Stimulated activated CD8-positive, alpha-beta memory T cell treated with anti-CD3 and anti-CD28 coated beads, Interleukin-7, amount 100 ng/mL, for 48 hours (primary cell): ENCODE measurements at places on chromosomes 1 and 21.

DNA sequence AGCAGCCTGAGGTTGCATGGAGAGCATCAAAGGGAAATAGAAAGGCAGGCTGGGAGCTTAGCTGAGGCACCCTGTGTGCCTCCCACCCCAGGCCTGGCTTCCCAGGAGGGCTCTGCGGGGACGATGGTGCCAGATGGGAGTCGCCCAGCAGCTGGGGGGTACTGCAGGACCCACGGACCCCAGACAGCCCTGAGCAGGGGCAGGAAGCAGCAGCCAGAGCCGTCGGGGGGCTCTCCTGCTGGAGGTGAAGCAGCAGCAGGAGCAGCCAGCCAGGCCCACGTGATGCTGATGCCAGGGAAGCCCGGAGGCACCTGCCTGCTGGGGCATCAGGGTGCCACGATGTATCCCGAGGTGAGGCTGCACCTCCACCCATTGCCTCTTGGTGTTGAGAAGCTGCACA is 20.4 kb downstream of the RAP1GAP start:
- no peak for DNase-seq

DNA sequence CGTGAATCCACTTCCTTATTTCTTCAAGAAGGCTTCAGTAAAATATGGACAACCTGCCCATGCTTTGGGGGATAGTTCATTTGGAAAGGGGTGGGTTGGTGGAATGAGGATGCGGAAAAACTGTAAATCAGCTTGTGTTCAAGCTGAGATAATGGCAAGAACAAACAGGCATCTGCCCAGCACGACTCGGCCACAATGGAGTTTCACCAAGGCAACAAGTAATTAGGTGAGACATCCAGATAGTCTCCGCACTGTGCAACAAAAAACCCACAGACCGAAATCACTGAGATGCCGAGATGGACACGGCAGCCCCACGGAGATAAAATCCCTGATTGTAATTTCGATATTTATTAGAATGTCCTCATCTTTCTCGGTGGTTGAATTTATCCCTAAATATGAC is 455.2 kb downstream of the AJAP1 start:
- DNase-seq, result no peak

- no peak for DNase-seq
Measured at GRCh38 chr1:5564578-5565257, 427.5 kb downstream of the NPHP4 start.

DNA sequence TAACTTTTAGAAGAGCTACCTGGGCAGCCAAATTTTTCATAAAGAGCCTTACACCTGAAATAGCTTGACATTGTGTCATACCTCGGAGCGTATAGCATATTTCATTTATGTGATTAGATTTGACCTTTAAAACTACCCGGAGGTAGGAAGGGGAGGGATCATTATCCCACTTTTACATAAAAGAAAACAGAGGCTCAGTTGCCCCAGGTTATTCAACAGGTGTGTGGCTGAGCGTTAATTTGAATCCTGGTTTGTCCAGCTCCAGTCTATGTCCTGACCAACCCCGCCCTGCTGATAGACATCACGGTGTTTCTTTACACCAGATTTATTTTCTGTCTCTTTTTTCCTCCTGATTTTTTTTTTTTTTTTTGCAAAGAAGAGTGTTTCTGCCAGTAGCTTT is 39.7 kb downstream of the PBX1 start:
- DNase-seq, result no peak

DNA sequence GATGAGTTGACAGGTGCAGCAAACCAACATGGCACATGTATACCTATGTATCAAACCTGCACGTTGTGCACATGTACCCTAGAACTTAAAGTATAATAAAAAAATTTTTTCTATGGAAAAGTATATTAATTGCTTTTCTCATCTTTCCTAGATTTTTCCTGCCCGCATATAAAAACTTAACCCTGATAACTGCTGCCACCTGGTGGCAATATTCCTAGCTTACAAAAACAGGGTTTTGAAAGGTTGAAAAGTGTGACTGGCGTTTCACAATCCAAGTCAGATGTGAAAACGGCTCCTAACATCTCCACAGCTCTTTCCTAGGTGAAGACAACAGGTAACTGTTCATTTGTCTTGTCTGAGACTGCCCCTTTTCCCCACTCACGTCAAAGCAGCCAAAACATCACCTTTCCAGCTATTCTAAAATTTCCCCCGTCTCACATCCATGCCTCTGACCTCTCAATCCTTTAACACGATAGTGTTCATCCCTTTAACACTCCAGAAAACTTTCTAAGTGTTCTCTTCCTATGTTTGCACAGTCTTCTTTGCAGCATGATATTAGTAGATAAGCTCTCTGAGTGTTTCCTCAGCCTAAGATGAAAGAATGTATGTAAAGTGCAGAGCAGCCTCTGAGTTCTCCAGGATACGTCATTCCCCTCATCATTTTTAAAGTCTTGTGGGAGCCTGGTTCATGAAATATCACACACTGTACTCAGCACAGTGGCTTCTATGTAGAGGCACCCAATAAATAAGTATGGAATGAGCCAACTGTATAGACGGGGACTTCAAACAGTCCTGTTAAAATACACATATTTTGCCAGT is 27.5 kb downstream of the OVGP1 start:
- no peak for DNase-seq

DNA sequence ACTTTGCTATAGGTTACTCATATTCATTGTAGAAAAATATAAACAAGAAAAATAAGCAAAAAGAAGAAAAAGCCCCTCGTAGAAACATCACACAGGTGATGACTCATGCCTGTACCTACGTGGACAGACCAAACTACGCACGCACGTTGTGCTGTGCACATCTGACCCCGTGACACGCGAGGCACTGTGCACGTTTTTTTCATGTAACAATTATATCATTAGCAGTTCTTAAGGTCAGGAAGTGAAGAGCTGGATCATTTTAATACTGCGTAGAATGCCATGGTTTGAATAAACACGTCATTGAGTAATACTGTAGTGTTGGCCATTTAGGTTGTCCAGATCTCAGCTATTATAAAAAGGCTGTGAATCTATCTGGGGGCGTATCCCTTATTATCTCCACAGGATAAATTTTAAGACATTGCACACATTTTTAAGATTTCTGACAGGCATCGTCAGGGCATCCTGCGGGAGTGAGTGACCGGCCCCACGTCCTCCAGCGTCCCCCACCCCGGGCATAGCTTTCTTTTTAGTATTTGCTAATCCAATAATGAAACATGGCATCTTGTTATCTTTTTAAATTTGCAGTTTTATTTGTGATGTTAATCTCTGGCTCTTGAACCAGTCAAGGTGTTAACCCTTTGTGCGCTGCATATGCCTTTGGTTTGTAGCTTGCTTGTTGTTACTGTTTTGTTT is 23.4 kb upstream of the ADARB1 start:
- no peak for DNase-seq

DNA sequence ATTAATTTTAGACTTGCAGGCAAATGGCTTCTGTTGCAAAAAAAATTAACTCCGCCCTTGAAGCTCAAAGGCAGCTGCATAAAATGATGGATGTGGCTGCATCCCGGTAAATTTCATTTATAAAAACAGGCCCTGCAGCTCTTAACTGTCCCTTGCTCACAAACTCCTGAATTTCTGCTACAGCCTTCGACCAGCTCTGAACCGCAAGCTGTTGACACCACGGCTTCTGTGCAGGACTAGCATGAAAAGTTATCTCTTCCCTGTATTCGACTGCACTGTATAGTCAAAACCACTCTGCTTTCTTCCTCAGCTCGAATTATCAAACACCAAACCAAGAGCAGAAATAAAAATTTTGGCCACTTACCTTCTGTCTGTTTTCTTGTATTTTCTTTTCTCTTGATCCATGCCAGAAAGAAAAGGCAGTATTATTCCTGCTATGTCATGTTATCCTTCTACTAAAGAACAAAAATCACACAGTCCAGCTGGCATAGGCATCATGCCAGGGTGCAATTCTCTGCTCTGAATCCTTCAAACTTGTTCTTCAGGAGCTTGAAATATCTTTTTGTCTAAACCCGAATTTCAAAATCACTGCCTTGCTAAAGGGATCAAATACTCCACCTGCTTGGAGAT is 195.5 kb upstream of the NCAM2 start:
- DNase-seq, result no peak

DNA sequence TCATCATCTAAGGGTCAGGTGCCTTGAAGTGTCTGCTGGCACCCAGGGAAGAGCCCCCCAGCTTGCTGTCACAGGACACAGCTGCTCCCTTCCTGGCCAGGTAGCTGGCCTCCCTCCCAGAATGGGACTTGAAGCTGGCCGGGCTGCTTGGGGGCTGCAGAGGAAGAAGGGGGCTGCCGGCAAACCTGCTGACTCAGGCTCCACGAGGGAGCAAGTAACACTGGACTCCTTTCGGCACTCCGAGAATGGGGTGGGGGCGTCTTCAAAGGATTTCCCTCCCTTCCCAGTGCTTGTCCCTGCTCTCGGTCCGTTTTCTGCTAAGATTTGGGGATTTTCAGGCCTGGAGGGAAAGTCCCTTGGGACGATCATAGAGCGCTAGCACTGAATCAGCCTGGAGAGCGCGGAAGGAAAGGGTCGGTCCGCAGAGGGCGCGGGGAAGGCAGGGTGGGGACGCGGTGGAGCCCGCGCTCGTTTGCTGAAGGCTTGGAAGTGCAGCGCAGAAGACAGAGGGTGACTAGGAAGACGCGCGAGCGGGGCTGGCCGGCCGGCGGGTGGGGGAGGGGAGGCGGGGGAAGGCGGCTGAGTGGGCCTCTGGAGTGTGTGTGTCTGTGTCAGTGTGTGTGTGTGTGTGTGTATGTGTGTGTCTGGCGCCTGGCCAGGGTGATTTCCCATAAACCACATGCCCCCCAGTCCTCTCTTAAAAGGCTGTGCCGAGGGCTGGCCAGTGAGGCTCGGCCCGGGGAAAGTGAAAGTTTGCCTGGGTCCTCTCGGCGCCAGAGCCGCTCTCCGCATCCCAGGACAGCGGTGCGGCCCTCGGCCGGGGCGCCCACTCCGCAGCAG is at the start of gene CSF1:
Gene CSF1, plus strand, starts transcription at position 727 of the 840 bp plus-strand sequence. CDS start 175 bp downstream, outside the sequence.
- DNase-seq, result no peak

DNA sequence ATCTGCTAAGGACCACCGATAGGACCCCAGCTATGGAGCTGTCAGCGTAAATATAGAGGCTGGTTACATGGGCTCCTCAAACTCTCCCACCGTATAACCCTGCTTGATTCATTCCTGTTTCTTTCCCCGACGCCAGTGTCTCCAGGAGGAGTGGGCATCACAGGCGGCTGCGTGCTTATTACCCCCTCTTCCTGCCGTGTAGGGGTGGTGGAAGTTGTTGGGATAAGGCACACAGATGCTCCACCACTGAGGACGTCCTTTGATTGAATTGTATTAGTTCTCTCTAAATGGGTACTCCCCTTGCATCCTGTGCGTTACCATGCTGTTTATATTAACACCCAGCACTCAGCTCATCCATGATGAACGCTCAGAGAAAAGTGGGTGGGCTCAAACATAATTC is 104.6 kb downstream of the ZBTB18 start:
- no peak for DNase-seq

GRCh38 chr1:232834066-232834465 is 28.9 kb downstream of the MAP10 start:
- no peak for DNase-seq

- no peak for DNase-seq
Measured at GRCh38 chr1:31725134-31725533, 21.3 kb upstream of the COL16A1 start.

DNA sequence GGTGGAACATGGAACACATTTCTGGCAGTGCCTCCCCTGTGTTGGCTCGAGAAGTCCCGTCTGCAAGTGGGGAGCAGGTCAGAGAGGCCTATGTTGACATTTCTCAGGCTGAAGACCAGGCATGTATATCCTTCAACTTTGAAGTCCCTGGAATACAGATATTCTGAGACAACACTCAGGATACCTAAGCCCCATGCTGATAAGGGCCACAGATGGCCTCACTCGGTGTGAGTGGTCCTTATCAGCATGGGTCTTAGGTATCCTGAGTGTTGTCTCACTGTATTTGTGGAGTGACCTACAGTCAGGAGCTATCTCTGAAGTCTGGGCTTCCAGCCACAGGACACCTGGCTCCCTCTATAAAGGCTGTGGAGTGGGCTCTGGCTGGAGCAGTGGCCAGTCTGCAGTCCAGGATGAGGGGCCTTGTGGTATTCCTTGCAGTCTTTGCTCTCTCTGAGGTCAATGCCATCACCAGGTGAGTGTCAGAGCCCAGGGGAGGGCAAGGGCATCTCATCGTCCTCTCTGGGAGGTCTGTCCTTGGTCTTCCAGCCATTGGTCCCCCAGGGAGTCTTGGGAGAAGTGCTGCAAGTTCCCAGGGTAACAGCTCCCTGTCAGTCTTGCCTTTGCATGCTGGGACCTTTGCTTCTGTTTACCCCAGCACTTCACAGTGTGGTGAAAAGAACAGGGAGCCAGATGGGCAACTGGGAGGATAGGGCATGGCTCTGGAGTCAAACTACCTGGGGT is 29.6 kb downstream of the PROK1 start:
- no peak for DNase-seq

DNA sequence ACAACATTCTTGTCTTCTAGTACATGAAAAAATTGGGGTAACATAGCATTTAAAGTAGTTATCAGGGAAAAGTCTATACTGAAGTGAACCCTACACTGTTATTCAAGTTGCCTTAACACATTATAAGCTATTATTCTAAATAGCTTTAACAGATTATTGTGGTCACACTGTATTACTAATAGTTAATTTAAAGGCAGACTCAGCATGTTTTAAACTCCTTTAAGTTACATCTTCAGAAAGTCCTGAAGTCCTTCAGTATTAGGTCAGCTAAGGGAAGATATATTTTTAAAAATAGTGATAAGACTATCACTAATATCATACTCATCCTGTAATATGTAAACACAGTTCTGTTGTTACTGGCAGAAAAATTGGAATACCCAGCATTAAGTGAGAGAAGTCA is 67.4 kb downstream of the GPR137B start:
- no peak for DNase-seq

GRCh38 chr1:229248821-229249817 is 21.8 kb upstream of the RAB4A start:
- no peak for DNase-seq

- no peak for DNase-seq
Measured at GRCh38 chr1:106249810-106250209, 806.7 kb upstream of the PRMT6 start.

GRCh38 chr1:226642421-226642820 is 93.9 kb downstream of the STUM start:
- no peak for DNase-seq

- DNase-seq, result no peak
Measured at GRCh38 chr1:28236656-28237322, 865 bp downstream of the ATP5IF1 start.

GRCh38 chr1:11174261-11174942 is 14.8 kb upstream of the ANGPTL7 start:
- no peak for DNase-seq

GRCh38 chr1:185670187-185670627 is 64.0 kb upstream of the HMCN1 start:
- DNase-seq, result no peak

- no peak for DNase-seq
Measured at GRCh38 chr1:222058249-222058648, 316.4 kb upstream of the DUSP10 start.
